ENCODE measurements at places on chromosomes 4 and X.

DNA sequence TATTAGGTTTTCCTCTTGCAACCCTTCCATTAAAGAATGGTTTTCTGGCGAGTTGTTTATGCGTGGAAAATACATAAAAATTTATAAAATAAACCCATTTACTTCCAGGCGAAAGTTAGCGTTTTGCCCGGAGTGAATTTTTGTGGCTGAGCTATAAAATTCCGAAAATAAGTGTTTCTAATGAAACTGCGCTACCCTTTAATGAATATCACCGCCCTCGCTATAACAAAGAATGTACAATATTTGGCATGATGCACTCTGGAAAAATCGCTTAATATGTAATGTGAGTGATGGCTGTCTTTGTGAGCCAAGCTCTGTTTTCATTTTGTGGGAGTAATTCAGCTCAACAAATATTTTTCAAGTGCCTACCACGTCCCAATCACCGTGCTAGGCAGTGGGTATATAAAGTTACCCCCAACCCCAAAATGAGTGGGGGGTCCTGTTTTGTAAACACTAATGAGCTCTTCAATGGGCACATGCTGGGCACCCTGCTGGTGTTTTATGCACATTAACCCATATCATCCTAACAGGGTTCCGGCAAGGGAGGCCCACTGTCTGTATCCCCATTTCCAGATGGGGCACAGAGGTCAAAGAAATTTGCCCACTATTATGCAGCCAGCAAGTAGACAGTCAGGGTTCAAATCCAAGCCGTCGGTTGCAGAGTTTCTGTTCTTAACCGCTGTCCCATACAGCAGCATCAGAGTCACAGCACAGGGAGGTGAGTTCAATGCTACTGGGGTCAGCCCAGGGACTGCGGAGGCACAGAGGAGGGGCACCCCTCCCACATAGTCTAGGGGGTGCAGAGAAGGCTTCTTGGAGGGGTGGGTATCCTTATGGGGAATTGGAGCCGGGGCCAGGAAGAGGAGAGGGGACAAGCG, 65.7 kb upstream of the STX18 start:
- DNase-seq, result no peak

DNA sequence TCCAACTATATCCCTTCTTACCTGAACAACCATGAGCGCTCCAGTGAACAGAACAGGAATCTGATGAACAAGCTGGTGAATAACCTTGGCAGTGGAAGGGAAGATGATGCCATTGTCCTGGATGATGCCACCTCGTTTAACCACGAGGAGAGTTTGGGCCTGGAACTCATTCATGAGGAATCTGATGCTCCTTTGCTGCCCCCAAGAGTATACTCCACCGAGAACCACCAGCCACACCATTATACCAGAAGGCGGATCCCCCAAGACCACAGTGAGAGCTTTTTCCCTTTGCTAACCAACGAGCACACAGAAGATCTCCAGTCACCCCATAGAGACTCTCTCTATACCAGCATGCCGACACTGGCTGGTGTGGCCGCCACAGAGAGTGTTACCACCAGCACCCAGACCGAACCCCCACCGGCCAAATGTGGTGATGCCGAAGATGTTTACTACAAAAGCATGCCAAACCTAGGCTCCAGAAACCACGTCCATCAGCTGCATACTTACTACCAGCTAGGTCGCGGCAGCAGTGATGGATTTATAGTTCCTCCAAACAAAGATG, 870.2 kb downstream of the ADGRL3 start:
- no peak for DNase-seq

- no peak for DNase-seq
Measured at GRCh38 chr4:181741513-181741912, 501.7 kb upstream of the TENM3 start.

DNA sequence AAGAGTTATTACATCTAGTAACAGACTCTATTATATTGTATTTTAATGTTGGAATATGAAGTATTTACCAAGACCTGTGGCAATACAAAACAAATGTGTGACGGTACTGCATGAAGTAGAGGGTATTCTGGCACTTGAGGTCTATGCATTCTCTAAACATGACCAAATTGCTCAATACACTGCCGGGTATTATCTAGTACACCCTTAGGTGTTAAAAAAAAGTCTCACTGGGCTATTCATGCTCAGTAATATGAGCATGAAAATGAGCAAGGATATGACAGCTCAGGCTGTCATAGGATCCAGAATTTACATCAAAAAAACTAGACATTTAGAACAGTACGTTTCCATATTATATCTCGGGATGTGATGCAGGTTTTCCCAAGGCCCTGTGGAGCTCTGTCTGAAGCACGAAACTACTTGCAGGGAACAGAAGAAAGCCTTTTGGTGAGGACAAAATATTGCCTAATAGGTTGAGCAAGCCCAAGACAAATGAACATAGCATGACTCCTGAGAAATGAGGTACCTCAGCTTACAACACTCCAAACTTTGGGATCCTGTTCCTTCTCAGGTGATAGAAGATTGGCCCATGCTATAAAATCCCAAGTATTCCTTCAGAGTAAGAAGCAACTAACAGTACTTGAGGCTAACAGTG, 74.1 kb upstream of the MAOA start:
- DNase-seq, result no peak

DNA sequence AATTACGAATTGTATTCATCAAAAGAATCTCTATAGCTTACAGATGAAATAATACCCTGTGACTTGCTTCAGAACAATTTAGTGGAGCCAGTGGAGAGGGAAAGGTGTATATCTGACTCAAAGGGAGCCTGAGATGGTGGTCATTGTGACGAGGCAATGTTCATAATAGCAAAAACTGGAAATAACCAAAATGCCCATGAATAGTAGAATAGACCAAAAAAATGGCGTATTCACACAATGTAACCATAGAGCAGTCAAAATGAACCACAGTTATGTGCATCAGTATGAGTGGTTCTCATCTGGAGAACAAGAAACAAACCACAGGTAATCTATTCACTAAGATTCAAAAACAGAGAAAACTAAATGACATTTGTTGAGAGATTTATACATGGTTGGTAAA, 125.3 kb upstream of the CLNK start:
- no peak for DNase-seq

GRCh38 chrX:113947548-113947947, 636.3 kb upstream of the HTR2C start:
- no peak for DNase-seq

GRCh38 chr4:112910109-112910736, 139.2 kb upstream of the ANK2 start:
- DNase-seq, result no peak

DNA sequence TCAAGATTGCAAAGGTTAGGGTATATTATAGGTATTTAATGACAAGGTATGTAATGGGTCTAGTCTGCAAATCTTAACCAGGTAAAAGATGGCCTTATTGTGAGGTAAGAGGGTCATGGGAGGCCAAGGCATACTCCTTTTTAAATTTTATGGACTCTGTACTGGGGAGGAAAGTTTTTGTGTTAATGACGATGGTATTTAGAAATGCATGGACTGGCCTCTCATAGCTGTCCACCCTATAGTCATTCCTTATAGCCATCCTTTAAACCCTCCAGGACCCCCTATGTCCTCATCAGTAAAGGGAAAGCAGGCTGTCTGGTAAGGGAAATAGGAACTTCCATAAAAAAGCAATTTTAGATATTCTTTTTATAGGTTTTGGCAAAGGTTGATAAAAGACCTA, 1.5 kb downstream of the AIMP1 start:
- DNase-seq, result no peak

GRCh38 chrX:63918611-63919010, 133.6 kb upstream of the ARHGEF9 start:
- no peak for DNase-seq

DNA sequence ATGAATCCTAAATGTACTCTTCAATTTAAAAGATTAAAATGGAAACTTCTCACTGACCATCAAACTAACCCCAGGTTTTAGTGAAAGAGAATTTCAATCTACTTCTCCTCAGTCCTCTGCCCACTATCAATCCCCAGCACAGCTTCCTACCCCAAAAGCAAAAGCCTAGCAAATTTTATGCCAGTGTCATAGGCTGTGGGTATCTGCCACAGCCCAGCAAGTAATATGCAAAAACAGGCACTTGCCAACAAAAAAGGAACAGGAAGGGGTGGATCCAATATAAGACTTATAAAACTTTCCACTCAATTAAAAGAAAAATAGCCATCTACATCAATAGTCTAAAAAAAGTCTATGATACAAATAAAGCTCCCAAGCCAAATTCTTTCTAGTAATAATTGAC, 22.3 kb downstream of the CAMK2D start:
- DNase-seq, result no peak

All from HuH-7.5 (cell line).